Cerebellar nuclear complex (tissue), 1 donor: ENCODE measurements at places on chromosomes 5 and 9.

GRCh38 chr5:79875230-79875629 is 115.8 kb downstream of the MTX3 start:
- no peak for DNase-seq

DNA sequence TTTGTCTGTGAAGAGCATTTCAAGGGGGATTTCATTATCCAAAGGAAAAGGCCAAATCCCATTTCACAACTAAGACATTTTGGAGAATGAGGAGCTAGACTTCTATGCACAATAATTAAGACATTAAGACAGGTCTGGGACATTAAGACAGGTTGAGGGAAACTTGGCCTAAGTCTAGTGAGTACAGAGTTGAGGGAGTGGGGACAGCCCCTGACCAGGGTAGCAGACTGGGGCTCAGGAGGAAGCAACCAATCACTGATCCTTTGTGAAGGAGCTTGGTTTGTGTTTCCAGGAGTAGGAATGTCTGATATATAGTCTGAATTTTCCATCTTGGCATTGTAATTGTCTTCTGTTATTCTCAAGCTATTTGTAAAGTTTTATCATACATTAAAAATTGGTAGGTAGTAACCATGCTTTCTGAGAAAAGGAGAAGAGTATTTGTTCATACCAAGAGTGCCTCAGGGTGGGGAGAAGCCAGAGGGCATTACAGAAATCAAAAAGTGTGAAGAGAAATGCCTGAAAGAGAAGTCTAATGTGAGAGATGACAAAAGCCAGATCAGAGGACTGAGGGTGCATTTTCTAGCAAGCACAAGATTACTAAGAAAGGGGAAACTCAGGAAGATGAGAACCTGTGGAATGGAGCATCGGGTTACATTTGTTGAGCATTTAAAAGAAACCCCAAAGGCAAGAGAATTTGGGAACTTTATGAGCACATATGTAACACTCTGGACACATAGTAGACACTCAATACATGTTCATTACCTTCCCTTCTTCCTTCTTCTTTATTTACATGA is 189.3 kb upstream of the PIK3R1 start:
- DNase-seq = no peak

GRCh38 chr5:13975246-13975645 is 30.8 kb upstream of the DNAH5 start:
- DNase-seq = no peak

- no peak for DNase-seq
Observed at GRCh38 chr5:14937254-14937653, 65.7 kb upstream of the ANKH start.

DNA sequence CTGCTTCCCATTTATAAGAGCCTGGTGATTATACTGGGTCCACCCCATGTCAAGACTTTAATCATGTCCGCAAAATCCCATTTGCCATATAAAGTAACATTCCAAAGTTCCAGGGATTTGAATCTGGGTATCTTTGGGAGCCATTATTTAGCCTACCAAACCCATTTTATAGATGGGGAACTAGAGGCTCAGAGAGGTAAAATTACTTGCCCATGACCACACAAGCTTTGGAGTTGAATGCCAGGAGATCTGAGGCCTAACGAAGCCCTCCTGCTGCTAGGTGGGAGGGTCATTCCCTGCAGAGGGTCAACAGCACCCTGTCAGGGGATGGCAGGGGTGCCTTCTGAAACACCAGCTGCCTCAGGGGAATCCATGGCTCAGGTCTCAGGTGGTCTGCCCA is 13.0 kb upstream of the AKNA start:
- DNase-seq = no peak

- no peak for DNase-seq
Observed at GRCh38 chr5:62569470-62569869, 9.1 kb upstream of the LRRC70 start.

DNA sequence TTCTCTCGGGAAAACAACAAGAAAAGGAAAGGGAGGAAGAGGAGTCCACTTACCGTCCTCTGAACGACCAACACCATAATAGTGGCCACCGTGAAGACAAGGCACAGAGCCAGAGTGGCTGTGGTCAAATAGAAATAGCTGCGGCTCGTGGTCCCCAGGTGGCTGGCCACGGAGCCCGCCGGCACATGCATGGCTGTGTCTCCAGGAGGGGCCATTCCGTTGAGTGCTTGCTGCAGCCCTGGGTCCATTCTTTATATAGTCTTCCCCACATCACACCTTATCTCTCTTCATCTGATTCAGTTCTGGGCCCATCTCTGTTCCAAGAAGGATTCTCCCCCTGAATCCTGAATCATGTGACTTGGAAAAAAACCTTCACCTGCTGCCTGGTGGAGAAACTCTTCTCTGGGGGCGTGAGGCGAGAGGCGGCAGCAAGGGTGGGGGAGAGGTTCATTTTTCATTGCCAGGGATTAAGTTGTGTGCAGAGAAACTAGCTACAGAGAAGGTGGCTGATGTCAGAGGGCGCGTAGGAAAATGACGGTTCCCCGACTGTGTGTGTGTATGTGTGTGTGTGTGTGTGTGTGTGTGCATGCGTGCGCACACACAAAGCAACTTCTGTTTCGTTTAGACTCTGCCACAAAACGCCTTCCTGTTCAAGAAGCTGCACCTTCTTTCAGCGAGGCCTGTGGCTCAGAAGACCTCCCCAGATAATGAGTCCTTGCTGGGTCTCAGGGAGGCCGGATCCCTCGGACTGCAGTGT is at the start of gene TNFSF8:
TNFSF8 (minus strand) TSS at position 536 of the 757 bp plus-strand sequence; CDS start at position 248, 288 bp downstream.
- no peak for DNase-seq

- no peak for DNase-seq
Observed at GRCh38 chr9:91558879-91559278, 135.2 kb upstream of the NFIL3 start.

- no peak for DNase-seq
Observed at GRCh38 chr5:171945066-171945465, 61.4 kb downstream of the FBXW11 start.
